HepG2 (cell line): ENCODE measurements at places on chromosomes 13 and 19. TPM values are rescaled to one million over a fixed set of nuclear protein-coding genes. Genes with fewer than 3 reads are reported as not detected.

DNA sequence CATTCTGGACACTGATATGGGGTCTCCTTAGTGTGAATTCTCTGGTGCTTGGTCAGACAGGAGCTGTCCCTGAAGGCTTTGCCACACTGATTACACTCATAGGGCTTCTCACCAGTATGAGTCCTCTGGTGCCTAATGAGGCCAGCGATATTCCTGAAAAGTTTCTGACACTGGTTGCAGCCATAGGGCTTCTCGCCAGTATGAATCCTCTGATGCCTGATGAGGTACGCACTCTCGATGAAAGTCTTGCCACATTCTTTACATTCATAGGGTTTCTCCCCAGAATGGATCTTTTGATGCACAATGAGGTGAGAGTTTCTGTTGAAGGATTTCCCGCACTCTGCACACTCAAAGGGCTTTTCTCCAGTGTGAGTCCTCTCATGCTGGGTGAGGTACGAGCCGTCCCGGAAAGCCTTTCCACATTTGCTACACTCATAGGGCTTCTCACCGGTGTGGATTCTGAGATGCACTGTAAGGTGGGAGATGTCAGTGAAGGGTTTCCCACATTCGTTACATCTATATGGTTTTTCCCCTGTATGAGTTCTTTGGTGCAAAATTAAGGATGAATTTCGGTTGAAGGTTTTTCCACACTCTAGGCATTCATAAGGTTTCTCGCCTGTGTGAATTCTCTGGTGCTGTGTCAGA, 22.4 kb downstream of the ZNF329 start:
- peaks cover 42% of the 10 kb centered on the region; the same call in 2 of the 3 replicates for H3K36me3 ChIP-seq
- H3K27ac ChIP-seq, result no peak overlapping the region
- no peak for DNase-seq
- H3K4me1 ChIP-seq, result no peaks in the 10 kb centered on the region
- H3K4me3 ChIP-seq, result no peak overlapping the region

- no peaks in the 10 kb centered on the region for H3K27me3 ChIP-seq
- H3K36me3 ChIP-seq, result no peaks in the 10 kb centered on the region
- no peak overlapping the region for H3K27ac ChIP-seq
Measured at GRCh38 chr13:76500894-76501293, 385.3 kb downstream of the KCTD12 start.

DNA sequence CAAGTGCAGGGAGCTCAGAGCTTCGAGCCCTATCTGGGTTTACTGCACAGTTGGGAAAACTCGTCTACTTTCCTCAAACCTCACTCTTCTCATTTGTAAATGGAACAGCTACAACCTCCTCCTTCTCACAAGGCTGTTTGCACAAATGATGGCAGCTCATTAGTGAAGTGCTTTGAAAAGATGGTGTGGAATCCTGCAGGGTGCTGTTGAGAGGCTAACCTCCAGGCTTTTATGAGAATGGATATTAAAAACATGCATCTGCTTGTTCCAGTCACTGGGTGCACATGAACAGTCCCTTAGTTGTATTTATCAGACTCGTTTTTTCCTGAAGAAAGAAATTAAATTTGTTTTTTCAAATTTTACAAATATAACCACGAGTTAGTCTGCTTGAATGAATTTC, 36.6 kb downstream of the PCDH8 start:
- H3K4me1 ChIP-seq, result peaks cover 7% of the 10 kb centered on the region; the same call in 1 of the 2 replicates
- H3K27ac ChIP-seq, result no peak overlapping the region
- H3K36me3 ChIP-seq, result no peaks in the 10 kb centered on the region
- H3K4me3 ChIP-seq, result no peak overlapping the region
- no peak for DNase-seq

GRCh38 chr13:21020176-21020575, 41.2 kb downstream of the LATS2 start:
- no peak overlapping the region for H3K4me3 ChIP-seq
- no peaks in the 10 kb centered on the region for H3K27me3 ChIP-seq
- DNase-seq, result no peak
- no peak overlapping the region for H3K27ac ChIP-seq
- H3K4me1 ChIP-seq, result peaks cover 65% of the 10 kb centered on the region

The LILRB1 gene
- not detected in 2 replicates for total RNA-seq

The CYP4F3 gene
- 5.6 and 17.8 TPM in 2 replicates for total RNA-seq
